Stimulated activated CD8-positive, alpha-beta memory T cell treated with anti-CD3 and anti-CD28 coated beads, Interleukin-7, amount 100 ng/mL, for 24 hours (primary cell): ENCODE measurements at places on chromosomes 11 and 22.

GRCh38 chr11:44791316-44791925, 64.7 kb downstream of the TSPAN18 start:
- no peak for DNase-seq

DNA sequence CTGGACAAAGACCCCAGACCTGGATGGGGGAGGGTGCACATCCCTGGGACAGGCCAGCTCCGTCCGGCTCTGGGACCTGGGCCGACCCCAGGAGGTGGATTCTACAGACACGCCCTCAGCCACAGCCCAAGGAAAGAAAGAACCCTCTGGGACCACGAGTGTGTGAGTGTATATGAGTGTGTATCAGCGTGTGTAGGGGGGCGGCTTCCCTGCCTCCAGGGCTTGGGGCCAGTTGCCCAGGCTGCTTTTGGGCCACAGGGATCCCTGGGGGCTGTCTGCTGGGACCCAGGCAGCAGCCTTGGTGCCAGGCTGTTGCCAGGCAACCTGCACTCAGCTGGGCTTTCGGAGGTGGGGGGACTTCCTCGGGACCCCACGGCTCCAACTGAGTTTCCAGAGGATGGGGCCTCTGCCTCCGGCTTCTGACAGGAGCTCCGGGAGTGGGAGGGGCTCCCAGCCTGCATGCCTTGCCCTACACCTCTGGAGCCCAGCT, 8.9 kb downstream of the DUSP8 start:
- DNase-seq = no peak

- DNase-seq = no peak
Observed at GRCh38 chr11:8786933-8787332, 104.3 kb downstream of the RPL27A start.

DNA sequence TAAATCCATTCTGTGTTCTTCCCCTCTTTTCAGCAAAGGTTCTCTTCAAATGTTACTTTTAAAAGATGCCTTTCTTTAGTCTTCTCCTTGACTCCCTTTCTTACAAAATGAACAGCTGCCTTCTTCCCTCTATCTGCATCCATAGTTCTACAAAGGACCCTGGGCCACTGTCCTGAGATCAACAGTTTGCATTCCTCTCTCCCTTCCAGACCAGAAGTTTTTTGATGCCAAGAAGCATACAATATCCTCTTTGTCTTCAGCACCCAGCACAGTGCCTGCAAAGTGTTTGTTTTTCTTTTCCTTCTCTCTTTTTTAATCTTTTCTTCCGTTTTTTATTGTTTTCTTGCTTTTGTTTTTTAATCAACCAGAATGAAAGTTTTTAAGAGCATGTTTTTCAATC, 183.5 kb upstream of the SNX19 start:
- no peak for DNase-seq

GRCh38 chr22:37135023-37135422, 14.7 kb downstream of the IL2RB start:
- no peak for DNase-seq

GRCh38 chr11:68994894-68995285, 14.1 kb upstream of the MRGPRD start:
- no peak for DNase-seq

- no peak for DNase-seq
Observed at GRCh38 chr22:23536821-23537345, 43.2 kb downstream of the IGLL1 start.

GRCh38 chr22:41048791-41049717, 43.3 kb upstream of the EP300 start:
- no peak for DNase-seq
